ENCODE measurements at places on chromosomes 16 and 17.

DNA sequence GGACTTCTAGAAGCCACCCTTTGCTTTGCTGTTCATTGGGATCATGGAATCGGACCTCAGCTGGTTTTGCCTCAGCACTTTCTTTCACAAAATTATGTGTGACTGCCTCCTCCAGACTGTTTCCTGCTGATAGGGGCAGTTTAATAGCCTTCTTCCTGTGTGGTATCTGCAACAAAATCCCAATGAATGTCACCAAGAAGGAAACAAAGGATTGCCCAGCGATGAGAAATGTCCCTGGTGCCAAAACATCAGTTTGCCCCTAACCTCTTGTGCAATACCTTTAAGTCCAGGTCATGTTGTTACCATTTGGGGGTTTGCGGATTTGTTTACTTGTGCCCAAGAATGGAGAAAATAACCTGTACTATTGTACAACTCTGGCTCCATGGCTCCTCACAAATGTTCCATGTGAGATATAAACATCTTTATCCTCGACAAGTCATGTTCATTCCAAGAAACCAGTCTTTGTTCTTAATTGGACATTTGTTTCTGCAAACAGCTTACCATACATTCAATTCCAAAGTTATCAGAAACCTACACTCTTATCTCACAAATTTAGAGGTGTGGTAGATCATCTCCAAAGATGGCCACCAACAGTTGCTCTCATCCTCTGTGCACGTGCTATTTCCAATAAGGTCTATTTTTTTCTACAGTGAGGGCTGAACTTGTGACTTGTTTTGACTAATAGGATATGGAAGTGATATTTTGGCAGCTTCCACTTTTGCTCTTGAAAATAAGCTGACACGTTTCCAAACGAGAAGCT, 14.8 kb downstream of the TAC4 start:
- DNase-seq: peak; percentile 55

DNA sequence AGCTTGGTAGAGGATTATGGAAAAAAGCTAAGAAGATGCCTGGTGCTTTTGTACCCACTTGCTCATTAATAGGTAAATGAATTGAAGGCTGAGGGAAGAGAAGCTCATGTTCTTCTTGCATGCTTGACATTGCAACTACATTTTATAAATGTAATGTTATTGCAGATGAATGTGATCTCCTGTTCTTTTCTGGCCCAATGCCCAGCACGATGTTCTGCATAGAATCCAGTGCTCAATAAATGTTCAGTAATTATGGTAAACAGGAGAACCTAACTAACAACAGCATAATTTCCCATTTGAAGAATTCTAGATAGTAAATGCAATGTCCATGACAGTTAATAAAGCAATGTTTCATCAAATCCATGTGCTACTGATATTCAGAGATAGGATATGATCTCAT, 638.2 kb upstream of the SOX9 start:
- no peak for DNase-seq

GRCh38 chr17:16463358-16464302, 28.4 kb downstream of the LRRC75A start:
- peak; percentile 79 for DNase-seq

- no peak for DNase-seq
Measured at GRCh38 chr17:73719588-73720071, 75.4 kb upstream of the SDK2 start.

- DNase-seq: no peak
Measured at GRCh38 chr16:3977376-3977775, 96.9 kb upstream of the CREBBP start.

DNA sequence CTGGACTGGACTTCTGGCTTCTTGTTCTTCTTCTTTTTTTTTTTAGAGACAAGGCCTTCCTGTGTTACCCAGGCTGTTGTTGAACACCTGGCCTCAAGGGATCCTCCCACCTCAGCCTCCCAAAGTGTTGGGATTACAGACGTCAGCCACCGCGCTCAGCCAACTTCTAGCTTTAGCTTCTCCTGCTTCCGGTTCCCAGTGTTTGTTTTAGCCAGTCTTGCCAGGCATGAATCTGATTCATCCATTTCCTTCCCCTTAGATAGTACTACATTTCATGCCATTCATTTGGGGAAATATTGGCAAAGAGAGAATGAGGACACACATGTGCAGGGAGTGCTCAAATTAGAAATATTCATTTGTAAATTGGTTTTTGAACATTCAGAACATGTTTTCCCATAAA, 12.1 kb upstream of the NDUFAB1 start:
- DNase-seq: no peak

DNA sequence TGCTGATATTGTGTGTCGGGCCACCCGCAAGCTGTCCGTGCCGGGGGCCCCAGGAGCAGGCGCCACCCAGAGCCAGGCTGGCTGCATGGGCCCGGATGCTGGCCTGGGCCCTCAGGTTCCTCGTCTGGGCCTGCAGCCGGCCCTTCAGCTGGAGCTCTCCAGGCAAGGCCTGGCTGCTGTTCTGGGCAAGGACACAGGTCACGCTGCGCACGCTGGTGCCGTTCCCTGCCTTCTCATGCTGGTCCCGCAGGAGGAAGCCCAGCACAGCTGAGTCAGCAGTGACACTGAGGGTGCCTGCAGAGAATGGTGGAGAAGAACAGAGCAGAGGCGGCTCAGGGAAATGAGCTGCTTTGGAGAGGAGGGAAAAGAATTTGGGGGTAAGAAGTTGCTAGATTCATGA, 79.9 kb downstream of the RMI2 start:
- DNase-seq: no peak

- peak; percentile 91 for DNase-seq
Measured at GRCh38 chr17:18182978-18183333, 672 bp upstream of the ALKBH5 start.

DNA sequence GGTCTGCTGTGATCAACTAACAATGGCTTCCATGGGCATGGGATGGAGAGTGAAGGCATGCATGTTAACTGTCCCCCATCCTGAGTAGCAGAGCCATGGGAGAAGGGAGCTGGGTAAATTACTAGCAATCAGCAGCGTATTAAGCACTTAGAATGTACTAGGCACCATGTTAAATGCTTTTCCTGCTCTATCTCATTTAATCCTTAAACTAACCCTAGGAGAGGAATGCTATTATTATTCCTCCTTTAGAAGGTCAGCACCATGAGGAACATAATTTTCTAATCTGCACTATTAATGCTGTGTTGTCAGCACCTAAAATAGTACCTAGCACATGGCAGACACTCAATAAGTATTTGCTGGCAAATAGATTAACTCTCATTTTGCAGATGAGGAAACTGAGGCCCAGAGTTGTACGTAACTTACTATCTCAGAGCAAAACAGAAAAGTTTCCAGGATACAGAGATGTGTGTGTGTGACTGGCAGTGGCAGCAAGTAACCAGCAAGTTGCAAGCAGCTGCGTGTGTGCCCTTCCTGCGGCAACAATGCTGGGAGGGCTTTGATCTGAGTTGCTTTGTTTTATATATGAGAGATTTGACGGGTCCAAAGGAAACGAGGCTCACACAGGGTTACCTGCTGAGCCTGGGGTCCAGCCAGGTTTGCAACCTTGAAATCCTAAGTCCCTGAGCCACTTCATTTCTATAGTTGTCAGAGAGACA, 6.5 kb upstream of the KLHL36 start:
- no peak for DNase-seq

DNA sequence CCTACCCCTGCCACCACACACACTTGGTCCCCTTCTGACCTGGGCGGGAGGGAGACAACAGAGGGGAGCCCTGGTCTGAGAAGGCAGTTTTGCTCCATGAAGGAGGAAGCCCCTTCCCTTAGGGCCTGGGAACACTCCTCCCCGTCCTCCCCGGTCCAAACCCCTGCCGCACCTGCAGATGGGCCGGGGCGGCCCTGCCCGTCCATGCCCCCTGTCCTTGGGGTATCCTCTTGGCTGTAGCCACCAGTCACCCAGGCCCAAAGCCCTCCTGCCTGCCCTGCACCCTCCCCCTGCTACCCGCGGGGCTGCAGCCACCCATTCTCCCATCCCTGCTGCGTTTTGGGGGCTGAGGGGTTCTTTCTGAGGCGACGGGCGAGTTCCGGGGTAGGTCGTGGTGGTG, 33.9 kb downstream of the GSE1 start:
- no peak for DNase-seq

DNA sequence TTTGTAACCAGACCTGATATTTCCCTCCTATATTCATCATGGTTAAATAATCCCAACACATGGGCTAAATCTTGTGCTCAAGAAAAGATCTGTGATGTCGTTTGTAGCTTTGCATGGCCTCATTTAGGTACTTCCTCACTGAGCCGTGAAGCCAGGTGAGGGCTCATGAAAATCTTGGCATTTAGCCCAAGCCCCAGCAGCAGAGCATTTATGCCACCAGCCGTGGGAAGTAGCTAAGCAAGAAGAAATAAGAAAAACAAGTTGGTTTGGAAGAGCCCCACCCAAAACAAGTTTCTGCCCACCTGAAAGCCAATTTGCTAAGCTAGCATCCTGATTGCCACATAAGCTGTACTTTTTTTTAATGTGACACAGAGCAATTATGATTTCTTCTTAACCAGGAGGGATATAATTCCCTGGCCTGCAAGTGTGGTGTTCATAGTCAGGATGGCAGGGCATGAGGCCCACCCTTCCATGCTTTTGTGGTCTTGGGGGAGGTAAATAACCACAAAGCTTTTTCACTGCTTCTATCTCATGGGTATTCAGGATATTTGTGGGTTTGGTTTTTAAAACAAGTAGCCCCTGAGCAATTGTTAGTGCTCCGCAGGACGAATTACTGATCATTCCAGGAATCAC, 10.5 kb downstream of the TMIGD1 start:
- DNase-seq: peak; percentile 62

DNA sequence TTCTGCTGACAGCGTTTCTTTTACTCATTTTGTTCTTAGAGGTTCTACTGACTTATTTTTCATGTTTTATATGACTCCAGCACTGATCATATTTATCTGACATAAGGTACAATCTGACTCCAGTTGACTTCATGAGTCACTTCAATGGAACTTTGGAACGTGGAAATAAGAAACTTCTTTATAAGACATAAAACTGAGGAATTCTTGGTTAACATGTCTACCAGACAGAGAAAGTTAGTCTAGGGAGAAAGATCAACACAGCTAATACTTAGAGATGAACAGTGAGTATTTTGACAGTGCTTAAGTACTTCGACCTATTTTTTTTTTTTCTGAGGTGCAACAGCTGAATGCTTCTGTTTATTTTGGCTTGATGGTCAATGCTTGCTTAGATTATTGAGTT, 679.5 kb downstream of the KCNJ2 start:
- no peak for DNase-seq

All from hematopoietic multipotent progenitor cell treated with erythropoietin and hydrocortisone succinate and interleukin-3 and kit ligand, for 6 days (in vitro differentiated cells).